Stimulated activated CD4-positive, alpha-beta T cell treated with anti-CD3 and anti-CD28 coated beads, Interleukin-15, amount 100 ng/mL, for 24 hours (primary cell): ENCODE measurements at places on chromosomes 7 and 10.

DNA sequence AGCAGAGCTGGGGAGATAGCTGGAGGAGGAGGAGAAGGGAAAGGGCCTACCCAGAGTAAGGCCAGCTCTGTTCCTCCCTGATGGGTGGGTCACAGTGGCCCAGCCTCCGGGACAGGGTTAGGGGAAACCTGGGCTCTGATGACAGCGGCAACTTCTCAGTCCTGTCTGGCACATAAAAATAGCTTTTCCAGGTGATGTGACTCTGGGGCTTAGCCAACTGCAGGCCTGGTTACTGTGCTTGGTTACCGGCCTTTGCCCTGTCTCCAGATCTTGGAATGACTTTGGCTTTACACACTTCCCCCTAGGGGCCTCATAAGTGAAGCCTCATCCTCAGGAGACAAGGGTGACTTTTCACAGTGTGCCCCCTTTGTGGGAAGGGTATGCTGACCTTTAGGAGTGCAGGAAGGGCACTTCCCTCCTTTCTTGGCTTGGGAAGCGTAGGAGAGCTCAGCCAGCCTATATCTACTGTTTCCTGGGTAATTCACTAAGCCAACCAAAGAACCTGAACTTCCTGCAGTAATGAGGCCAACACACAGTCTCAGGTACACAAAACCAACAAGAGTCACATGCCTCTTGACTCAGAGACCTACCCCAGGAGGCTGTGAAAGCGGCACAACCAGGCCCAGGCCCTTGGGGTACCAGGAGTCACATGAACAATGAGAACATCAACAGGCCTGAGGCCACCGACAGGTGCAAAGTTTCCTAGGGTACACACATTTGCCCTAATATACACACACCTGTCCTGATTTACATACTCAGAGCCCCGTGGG, 11.7 kb upstream of the HILPDA start:
- no peak for DNase-seq

DNA sequence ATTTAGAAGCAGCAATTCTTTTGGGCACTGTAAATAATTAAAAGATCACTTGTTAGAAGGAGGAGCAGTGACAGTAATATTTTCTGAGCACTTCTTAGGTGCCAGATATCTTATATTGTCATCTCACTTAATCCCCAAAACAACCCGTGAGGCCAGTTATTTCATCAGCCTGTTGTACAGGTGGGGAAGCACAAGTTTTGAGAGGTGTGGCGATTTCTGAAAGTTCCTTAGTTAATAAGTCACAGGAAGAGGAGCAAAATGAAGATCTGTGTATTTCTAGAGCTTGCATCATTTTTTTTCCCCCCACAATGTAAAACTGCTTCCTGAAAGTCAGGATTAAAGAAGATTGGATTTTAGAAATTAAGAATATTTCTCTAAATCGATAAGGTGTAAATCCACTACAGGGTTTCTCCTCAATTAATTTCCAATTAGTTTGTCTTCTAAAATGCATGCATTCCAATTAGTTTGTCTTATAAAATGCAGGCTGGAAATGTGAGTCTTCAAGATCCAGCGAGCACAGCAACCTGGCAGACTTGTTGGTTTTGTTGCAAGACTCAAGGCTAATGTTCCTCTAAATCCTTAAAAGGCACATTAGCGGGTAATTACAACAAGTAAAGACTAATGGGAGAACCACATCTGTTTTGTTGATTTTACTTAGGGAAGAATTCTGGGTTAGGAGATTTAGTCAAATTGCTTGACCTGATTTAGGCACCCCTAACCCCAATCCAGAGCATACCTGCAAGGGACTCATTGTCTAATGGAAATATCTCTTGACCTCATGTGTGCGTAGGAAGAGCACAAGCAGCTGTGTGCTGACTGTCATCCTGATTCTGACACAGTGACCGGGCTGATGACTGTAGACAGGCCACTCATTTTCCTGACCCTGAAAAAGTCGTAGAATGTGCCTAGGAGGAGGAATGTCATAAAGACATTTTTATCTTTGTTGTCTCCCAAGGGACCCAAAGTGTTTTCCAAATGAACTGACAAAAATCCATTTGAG, 272.0 kb downstream of the BAMBI start:
- no peak for DNase-seq

- no peak for DNase-seq
These were observed 131.0 kb upstream of the PALS2 start for GRCh38 chr7:24442170-24442777.

DNA sequence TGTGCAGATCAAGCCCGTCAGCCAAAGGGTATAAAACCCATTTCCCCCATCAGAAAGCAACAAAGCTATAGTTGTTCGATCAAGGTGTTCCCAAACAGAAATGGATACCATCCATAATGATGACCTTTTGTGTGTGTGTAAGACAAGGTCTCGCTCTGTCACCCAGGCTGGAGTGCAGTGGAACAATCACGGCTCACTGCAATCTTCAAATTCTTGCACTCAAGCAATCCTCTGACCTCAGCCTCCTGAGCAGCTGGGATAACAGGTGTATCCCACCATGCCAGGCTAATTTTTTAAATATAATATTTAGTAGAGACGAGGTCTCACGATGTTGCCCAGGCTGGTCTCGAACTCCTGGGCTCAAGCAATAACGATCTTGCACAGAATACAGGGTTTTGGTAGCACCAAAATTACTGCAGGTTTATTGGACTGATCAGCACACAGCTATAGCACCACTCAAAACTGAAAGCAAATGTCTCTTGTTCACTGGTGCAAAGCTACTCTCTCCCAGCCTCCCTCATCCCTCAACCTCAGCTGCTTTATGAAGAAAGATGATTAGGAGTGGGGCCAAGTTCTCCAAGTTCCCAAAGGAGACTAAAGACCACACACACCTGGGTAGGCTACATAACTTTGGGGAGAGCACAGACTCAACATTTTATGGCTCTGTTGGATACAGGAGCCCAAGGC, 80.5 kb downstream of the ABI1 start:
- no peak for DNase-seq

DNA sequence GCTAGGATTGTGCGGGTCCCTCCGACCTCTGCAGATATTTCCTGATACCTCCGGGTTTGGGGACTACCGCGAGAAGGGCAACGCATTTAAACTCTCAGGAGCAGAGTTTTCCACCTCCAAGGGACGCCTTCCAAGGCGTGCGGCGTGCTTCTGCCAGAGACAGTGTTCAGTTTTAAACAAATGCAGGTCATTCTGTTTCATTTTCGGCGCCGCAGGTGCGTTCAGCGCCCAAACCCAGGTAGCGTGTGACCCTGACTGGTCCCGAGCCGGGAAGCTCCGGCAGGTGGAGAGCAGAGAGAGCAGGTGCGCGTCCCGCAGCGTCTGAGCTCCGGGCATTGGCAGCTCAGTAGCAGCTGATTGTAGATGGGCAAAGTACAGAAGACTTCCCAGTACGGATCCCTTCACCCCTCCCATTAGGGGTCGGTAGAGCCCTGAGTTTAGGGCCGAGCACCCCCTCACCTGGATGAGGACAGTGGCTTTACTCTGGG, 1.4 kb upstream of the CYP26A1 start:
- DNase-seq, result no peak

DNA sequence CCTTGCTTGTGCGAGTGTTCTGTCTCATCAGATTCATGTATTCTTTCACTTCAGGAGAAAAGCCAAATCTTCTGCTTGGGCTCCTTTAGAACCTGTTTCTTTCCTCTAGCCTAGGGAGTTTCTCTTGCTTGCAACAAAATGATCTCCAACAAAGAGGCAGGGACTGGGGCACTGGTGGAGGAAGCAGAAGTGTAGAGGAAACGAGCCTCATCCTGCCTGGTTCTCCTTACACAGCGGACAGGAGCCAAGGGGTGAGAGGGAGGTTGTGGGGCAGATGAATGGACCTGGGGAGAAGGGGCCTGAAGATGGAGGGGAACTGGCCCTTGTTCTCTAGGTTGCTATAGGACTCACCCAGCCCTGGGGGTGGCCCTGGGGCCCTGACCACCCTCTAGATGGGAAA, 141.1 kb downstream of the PKD1L1 start:
- no peak for DNase-seq

DNA sequence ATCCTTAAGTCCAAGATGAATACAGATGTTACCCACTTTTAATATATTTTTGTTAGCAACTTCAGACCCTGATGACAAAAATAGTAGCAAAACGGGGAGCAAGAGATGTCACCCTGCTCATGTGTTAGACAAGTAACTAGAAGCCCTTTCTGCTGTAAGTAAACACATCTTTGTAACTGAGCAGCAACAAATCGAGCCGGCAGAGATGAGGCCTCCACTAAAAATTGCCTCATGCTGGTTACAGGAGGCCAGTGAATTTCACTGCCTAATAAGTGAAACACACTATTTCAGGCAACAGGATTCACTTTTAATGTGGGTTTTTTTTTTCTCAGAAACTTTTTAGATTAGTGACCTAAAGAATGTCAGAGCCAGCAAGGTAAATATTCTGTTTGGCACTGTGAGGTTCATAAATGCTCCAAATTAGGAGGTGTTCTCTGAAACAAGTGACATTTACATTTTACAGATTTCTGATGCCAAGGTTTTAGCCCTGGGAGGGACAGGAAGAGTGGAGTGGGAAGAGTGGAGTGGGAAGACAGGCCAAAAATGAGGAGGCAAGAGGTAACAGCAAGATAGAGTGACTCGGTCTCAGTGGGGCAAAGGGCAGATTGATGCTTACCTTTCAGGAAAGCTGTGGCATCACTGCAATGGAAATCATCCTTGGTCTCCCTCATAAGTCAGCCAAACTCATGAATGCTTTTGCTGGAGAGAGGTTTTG, 53.6 kb upstream of the LRRC17 start:
- DNase-seq, result no peak
